Cortex of kidney (tissue), 1 donor: ENCODE measurements at places on chromosomes 7 and 10.

- DNase-seq, result no peak
These were observed 20.3 kb upstream of the GIMAP2 start for GRCh38 chr7:150665089-150665748.

DNA sequence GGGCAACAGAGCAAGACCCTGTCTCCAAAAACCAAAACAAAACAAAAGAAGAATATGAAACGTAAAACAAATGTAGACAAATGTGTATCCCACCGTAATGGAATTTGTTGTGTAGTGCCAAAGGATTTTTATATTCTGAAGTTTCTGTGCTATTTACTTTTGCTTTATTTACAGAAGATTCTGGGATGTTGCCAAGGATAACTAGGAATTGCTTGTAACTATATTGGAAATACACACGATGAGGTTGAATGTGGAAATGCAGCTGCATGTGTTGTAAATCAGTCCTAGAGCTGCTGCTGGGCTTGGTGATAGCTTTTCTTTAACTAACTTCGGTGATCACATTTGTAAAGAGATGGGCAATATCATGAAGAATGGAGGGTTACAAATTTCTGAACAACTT, 39.5 kb downstream of the GALNT17 start:
- no peak for DNase-seq

DNA sequence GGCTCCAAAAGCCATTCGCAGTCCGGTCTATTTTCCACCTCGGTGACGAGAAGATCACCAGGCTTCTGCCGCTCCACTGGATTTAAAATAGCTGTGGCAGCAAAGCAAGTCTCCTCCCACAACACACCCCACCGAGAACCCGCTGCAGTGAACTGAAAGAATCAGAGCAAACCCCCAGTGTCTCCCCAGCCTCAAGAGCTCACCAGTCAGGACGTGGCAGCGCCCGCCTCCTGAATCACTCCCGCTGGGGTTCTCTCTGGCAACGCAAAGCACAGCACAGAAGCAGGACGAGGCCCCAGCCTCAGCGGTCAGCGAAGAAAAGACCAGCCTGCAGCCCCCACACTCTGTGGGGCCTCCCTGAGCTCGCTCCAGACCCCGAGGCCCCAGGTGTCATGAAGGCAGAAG, 126.1 kb upstream of the PPP2R2D start:
- no peak for DNase-seq

DNA sequence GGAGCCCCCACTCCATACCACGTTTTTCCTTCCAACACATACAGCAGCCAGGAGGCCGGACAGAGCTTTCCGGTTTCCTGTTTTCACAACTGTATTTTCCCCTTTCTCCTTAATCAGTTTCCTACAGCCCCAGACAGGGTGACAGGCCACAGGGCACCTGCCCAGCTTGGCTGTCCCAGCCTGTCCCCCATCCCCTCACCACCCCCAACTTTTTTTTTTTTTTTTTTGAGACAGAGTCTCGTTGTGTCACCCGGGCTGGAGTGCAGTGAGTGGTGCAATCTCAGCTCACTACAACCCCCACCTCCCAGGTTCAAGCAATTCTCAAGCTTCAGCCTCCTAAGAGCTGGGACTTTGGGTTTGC, 10.3 kb upstream of the HSPB1 start:
- no peak for DNase-seq

DNA sequence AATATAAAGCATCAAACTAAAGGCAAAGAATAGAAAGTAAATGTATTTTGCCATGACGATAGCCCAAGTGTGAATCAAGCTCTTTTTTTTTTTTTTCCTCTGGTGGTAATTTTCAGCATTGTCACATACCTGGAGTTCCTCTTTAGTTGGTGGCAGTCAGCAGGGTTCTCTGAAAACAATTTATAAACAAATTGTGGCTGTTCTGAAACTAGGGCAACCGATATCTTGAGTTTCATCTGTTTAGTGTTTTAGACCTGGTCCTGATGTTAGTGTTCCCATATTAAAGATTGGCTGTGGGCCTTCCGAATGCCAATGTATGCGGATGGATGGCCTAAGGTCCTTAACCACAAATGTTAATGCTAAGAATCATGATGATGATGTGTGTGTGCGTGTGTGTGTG, 713.1 kb downstream of the GATA3 start:
- DNase-seq, result no peak

- DNase-seq, result no peak
These were observed 52.4 kb upstream of the DLX6 start for GRCh38 chr7:96952974-96953391.

DNA sequence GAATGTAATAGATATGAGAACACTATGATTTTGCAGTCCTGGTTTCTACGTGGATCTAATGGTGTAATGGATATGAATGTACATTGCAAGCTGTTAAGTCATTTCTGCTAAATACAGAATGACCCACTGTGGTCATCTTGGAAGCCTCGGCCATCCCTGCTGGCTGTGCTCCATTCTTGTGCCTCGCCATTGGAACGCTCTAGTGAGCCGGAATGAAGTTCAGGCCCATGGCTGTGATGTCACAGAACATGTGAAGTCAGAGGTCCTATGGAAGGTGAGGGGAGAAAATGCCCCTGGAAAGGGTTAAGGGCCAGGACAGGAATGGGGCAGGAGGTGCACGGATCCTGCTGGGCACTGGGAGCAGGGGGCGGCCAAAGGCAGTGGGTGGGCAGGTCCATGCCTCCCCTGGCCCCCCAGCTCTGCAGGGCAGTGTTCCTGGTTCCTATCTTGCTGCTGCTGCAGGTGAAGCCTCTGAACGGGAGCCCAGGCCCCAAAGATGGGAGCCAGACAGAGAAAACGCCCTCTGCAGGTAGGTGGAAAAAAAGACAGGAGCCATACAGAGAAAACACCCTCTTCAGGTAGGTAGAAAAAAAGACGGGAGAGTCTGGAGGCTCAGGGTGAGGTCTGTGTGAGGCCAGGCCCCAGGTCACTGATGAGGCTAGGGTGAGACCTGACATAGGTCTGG, at the start of gene LLCFC1:
Gene LLCFC1 (plus strand): TSS at position 259 of the 685 bp plus-strand sequence. CDS start 138 bp downstream, at position 397.
- DNase-seq, result no peak

DNA sequence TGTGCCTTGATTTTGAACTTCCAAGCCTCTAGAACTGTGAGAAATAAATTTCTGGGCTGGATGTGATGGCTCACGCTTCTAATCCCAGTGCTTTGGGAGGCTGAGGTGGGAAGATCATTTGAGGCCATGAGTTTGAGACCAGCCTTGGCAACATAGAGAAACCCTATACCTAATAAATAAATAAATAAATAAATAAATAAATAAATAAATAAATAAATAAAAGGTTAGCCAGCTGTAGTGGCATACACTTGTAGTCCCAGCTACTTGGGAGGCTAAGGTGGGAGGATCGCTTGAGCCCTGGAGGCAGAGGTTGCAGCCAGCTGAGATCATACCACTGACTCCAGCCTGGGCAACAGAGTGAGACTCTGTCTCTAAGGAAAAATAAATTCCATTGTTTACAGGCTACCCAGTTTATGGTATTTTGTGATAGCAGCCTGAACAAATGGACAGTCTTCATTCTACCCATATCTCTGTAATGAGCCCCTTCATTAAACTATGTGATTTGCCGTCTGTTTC, 67.7 kb downstream of the STEAP1B start:
- no peak for DNase-seq

GRCh38 chr10:5479481-5480161, 19.7 kb downstream of the CALML5 start:
- DNase-seq, result no peak

DNA sequence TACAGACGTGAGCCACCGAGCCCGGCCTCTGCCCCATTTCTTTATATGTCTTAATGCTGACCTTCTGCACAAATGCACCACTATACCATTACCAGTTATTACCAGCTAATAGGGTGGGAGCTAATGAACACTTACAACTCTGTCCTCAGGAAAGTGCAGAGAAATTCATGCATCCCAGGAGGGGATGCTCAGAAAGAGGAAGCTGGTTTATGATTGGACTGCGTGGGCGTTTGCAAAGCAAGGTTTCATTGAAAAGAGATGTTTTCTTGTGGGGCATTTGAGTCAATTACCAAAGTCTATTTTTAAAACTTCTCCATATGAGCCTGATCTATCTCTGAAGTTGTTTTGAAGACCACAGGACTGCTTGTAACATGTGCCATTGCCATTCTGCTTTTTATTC, 417.7 kb upstream of the CELF2 start:
- no peak for DNase-seq

- no peak for DNase-seq
These were observed 97.4 kb upstream of the GPR26 start for GRCh38 chr10:123568751-123569150.

DNA sequence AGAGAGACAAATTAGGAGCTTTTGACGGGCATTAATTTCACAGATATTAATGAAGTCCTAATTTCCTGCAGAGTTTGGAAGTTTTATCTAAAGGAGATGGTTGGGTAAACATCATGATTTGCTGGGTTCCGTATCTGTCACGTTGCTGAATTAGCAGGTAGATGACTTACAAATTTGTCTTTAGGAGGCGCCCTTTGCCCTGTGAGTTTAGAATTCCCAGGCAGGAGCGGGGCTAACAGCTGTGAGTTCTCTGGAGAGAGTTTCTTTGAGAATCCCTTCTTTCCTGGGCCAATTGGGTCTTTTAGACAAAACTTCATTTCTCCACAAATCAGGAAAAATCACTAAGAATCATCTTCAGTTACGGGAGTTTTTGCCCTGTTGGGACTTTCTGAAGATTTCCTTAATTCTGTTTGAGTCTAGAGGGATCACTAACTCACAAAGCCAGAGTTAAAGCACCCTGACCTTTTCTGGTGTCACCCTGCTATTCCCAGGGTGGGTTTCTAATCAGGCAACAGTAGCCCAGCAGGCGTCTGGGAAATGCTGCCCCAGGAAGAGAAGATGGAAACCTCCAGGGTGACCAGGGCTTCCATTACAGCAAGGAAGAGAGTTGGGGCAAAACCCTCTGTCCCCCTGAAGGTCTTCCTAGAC, 63.7 kb downstream of the PRKCQ start:
- no peak for DNase-seq

DNA sequence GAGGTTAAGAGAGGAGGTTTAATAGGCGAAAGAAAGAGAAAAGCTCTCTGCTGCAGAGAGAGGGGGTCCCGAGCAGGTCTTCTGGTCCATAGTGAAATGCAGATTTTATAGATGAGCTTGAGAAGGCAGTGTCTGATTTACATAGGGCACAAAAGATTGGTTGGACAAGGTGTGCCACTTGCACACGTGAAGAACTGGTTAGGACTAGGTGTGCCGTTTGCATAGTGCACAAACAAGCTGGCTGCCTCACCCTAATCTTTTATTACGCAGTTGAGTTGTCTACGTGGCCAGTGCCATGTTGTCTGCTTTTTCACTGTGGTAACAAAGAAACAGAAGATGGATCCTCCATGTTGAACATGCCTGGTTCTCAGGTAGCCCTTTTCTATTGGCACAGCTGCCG, 82.6 kb downstream of the AMPH start:
- no peak for DNase-seq

GRCh38 chr10:63083904-63084689, 49.0 kb upstream of the NRBF2 start:
- DNase-seq, result no peak

GRCh38 chr10:28790146-28790545, 112.8 kb downstream of the BAMBI start:
- no peak for DNase-seq

DNA sequence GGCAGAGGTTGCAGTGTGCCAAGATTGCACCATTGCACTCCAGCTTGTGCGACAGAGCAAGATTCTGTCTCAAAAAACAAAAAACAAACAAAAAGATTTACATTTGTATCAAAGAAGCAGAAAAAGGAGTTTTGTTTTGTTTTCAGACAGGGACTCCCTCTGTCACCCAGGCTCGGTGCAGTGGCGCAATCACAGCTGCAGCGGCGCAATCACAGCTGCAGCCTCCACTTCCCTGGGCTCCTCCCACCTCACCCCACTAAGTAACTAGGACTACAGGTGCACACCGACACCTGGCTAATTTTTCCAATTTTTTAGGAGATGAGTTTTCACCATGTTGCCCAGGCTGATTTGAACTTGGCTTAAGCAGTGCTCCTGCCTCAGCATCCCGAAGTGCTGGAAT, 1.8 kb downstream of the ARMC10 start:
- no peak for DNase-seq

- no peak for DNase-seq
These were observed 77.9 kb downstream of the GLI3 start for GRCh38 chr7:42159130-42159529.

DNA sequence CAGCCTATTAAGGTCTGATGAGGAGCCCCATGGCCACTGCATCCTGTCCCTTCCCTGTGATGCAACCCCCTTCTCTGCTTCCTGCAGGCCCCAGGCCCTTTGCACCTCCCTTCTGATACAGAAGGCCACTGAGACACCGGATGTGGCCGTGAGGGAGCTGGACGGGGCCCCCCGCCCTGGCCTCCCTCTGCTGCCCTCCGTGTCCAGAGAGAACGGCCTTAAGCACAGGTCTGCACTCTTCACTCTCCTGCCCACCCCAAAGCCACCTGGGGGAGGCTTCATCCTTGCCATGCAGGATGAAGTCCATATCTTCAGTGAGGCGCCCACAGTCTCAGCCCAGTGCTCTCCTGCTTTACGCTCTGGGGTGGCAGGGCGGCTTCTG, 86.9 kb upstream of the GNA12 start:
- no peak for DNase-seq

GRCh38 chr10:132232023-132232951, 45.5 kb downstream of the DPYSL4 start:
- no peak for DNase-seq

GRCh38 chr10:133168617-133169031, 8.6 kb downstream of the KNDC1 start:
- DNase-seq, result no peak

DNA sequence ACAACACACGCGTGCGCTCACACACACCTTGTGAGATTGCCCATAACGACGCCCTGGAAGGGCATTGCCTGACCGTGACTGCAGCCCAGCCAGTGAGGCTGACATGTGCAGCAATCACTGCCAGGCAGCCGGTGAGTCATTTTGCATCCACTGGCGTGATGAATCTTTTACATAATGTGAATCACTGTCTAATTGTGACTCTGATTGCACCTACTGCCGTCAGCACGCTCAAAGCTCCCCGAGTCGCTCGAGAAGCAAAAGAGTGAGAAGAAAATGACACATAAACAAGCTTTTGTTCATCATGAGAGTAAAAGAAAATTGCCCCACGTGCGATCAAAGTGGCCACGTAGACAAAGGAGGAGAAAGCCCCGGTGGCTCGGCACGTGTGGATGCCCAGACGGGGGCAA, 117.4 kb upstream of the PFKP start:
- no peak for DNase-seq
